ENCODE measurements at places on chromosomes 12 and 14.

DNA sequence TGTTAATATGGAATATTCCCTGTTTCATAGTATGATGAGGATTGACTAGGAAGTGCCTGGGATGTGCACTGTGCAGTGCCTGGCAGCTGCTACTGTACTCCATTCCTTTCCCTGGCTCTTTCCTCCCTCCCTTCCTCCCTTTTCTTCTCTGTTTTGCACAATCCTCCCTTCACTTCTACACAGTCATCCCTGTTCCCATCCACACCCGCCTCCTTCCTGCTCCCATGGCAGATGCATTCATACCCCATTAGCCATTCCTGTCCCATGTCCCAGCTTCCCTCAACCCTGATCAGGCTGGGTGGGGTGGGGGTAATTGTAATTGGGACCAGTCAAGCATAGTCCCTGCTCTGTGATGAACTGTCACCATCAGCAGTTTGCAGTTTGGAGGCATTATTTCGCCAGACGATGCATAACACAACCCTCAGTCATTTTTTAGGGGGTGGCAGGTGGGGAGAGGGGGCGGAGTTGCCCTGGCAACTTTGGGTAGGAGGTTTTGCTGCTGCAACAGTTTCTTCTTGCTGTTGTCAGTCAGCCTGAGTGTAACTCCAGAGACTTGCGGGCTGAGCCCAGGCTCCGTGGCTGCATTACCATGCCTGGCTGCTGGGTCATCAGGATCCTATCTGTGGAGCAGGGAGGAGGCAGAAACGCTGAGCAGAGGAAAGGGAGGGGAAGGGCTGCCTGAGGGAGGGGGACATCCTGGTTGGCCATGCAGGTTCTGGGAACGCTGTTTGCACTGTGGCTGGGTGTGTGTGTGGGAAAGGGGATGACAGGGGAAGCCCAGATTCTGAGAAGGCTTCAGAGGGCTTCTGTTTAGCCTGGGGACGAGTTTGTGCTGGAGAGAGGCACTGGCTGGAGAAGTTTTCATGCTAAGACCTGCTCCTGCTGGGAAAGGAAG, 4.1 kb upstream of the KRT84 start:
- DNase-seq = no peak

- no peak for DNase-seq
Measured at GRCh38 chr14:104654119-104654518, 35.3 kb upstream of the INF2 start.

- DNase-seq = no peak
Measured at GRCh38 chr12:4320497-4320852, 538 bp upstream of the TIGAR start.

DNA sequence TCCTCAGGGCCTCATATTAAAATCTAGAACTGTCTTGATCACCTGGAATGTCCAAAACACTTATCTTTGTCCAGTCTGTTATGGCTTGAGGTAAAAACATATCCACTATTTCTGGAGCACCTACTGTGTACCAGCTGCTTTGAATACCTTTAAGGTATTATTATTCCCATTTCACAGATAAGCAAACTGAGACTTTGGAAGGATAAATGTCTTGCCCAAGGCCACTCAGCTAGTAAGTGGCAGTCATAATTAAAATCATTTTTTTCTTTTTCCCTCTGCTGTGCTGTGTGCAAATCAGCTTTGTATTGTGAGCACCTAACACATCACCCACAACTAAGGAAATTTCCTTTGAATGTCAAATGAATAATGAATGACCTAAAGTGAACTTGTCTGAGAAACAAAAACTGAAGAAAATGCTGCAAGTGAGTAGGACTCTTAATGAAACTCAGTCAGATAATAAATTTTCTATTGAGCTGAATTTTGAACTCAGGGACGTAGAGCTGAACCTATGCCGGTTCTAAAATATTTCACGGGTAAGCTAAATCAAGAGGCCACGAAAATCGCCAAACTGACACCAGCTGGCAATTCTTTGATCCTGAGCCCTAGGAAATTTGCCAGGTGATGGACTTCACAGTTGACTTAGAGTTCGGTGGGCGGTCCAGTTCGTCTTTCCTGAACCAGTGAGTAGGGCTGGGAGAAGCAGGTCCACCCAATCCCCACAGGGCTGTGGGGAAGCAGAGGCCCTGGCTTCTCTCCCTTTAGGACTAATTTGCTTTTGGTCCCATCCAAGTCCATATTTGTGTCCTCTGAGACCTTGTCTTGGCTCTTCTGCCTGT, 159.7 kb upstream of the PWP1 start:
- no peak for DNase-seq

GRCh38 chr12:123749355-123749754, 12.7 kb upstream of the DNAH10 start:
- no peak for DNase-seq

DNA sequence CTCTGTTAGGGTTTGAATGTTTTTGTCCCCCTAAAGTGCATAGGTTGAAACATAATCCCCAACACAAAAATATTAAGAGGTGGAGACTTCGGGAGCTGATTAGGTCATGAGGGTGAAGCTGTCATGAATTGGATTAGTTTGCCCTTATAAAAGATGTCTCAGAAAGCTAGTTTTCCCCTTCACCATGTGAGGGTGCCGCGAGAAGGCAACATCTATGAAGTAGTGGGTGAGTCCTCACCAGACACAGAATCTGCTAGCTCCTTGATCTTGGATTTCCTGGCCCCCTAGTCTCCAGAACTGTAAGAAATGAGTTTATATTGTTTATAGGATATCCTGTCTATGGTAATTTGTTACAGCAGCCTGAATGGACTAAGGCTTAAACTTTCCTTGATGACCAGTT, 301.5 kb upstream of the ATP2B1 start:
- no peak for DNase-seq

All from activated naive CD8-positive, alpha-beta T cell treated with anti-CD3 and anti-CD28 coated beads for 36 hours (primary cell).